ENCODE measurements at places on chromosomes 5 and 9. TPM values are rescaled to one million over a fixed set of nuclear protein-coding genes. Genes with fewer than 3 reads are reported as not detected.

DNA sequence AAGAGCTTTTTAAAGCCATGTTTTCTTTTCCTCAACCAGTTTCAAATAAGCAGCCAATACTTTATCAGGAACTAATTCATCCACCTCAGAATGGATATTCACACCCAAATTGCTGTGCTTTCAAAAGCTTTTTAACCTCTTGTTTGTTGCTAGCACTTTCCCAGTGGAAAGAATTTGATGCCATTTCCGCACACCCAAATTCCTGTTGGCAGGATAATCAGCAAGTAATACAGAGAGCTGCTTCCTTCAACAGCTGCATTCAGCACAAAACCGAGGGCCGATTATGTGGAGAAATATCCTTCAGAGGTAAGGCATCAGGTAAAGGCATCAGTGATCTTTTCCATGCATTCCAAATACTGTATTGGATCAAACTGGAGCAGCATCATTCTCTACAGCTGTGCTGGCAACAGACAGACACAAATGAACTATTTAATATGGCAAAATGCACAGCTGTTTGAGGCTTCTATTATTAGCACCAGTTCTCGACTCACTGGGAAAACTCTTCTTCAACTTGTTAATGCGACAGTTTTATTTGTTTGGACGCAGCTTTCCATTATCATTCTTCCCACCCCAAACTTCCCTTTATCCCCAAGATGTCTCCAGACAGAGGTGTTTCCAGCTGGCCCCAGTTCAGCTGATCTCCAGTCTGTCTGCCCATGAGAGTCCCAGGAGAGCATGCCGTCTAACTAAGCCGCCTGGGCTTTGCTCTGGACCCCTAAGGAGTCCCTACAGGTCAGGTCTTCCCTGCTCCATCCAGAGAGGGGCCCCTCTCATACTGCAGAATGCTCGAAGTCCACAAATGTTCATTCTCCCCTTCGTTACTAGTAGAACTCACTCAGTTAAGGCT, 22.2 kb upstream of the MGAT1 start:
- no peak for DNase-seq

PCDHA10 gene
- not detected for polyA plus RNA-seq

PARP8 gene
- 89.5 TPM for polyA plus RNA-seq

DNA sequence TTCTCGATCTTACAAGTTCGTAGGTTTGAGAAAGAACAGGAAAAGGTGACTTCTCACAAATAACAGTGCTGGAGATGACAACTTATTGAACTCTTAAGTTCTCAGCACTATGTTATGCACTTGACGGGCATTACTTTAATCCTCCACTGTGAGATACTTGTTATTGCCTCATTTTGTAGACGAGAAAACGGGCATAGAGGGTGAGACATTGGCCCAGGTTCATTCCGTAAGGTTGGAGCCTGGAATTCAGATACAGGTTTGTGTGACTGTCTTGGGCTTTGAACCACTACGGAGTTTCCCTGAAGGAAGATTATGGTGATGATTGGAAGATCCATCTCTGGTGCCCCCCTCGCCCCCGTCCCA, 657 bp downstream of the MAT2B start:
- DNase-seq, result no peak

Data from CD4-positive, alpha-beta memory T cell (primary cell).